AG04450 (cell line): ENCODE measurements at places on chromosomes 12 and 14. TPM values are rescaled to one million over a fixed set of nuclear protein-coding genes. Genes with fewer than 3 reads are reported as not detected.
A peak's percentile ranks its signal among the peaks of the same experiment; 100 is the strongest.

The CLEC6A gene
- polyA plus RNA-seq = not detected in 2 replicates

The RTL1 gene
- not detected in 2 replicates for polyA plus RNA-seq

GRCh38 chr14:98964171-98964570 is 307.8 kb downstream of the BCL11B start:
- DNase-seq = no peak

GRCh38 chr14:49297102-49297501 is 289.1 kb downstream of the RPS29 start:
- DNase-seq = no peak

The IKZF4 gene
- polyA plus RNA-seq = 3.9 and 4.7 TPM in 2 replicates

- no peak for DNase-seq
Measured at GRCh38 chr12:15851045-15851620, 31.1 kb upstream of the STRAP start.

DNA sequence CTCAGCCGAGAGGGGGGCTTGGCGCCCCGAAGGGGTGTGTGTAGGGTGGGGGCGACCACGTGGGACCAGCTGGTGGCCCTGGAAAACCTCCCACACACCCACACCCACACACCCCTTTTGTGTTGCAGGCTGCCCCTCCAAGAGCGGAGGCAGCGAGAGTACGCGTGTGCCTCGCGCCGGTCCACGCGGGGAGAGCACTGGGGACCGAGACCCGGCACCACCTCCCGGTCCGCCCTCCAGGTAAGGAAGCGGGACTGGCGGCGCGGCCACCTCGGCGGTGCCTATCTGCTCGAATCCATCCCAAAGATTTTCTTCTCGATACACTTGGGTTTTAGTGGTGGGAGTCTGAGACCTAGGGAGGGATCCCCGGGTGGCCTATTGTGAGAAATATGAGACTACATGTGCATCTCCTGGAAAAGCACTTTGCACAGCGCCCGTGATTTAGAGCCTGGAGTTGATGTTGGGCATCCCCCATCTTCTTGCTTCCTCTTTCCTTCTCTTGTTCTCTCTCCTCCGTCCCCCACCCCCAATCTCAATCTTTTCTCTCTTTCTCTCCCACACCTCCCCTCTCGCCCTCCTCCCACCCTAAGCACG is 393 bp downstream of the SYT1 start:
- no peak for DNase-seq

The IGF1 gene
- 0.01 and 0.10 TPM in 2 replicates for polyA plus RNA-seq

GRCh38 chr14:92315050-92315805 is 7.7 kb upstream of the SLC24A4 start:
- no peak for DNase-seq

The INSM2 gene
- not detected in 2 replicates for polyA plus RNA-seq

DNA sequence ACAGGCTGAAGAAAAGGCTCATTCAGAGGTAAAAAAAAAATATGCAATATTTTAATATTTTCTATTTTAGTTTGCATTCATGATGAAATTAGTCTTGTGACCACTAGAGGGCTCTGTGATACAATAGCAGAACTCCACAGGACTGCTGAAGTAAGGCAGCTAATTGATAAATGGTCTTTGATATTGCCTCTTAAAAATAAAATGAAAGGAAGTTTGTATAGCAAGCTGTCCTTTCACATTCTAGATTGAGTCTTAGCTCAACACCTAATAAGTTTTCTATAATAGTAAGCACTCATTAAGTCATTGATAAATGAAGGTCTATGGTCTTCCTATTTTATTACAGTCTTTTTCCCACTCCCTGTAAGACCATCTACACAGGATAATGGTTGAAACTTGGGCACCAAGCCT is 315.7 kb downstream of the NAV3 start:
- DNase-seq = peak; percentile 11

GRCh38 chr12:2335109-2335508 is 282.3 kb downstream of the CACNA1C start:
- DNase-seq = no peak

- no peak for DNase-seq
Measured at GRCh38 chr14:84108746-84109457, 1421.0 kb upstream of the FLRT2 start.

The DLST gene
- 148 and 150 TPM in 2 replicates for polyA plus RNA-seq

DNA sequence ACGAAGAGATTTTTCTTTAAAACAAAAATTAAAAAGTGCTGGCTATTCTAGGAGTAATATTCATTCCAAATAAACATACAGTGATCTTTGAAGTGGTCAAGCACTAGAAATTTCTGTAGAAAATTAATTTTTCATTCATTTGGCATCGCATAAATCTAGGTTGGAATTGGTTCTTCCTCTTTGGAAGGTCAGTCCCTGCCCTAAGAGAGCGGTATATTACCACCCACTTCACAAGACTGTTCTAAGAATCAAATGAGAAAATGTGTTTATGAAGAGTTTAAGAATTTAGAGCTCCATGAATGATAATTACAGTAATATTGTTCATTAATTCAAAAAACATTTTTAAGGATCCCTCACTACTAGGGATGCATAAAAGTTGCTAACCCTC is 444 bp upstream of the GEMIN2 start:
- no peak for DNase-seq

The SERPINA4 gene
- not detected in 2 replicates for polyA plus RNA-seq

- DNase-seq = no peak
Measured at GRCh38 chr12:93805736-93806141, 128.6 kb downstream of the CRADD start.

DNA sequence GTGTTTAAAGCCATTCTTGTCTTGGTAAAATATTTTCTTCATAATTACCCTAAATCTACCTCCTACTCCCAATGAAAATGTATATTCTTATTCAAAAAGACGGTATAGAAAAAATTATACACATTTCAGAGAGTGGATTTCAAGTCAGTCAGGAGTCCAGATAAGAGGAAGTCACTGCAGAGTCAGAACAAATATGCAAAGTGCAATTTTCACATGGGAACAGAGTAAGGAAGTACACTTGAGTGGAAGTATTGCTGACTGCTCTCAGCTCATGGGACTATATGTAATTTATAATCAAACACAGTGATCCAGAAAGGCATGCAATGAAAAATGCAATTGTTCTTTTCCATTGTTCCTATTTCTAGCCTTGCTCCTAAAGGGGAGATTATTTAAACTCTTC is 1128.0 kb downstream of the AACS start:
- no peak for DNase-seq

The KCNH3 gene
- polyA plus RNA-seq = 0.01 and 0.11 TPM in 2 replicates

DNA sequence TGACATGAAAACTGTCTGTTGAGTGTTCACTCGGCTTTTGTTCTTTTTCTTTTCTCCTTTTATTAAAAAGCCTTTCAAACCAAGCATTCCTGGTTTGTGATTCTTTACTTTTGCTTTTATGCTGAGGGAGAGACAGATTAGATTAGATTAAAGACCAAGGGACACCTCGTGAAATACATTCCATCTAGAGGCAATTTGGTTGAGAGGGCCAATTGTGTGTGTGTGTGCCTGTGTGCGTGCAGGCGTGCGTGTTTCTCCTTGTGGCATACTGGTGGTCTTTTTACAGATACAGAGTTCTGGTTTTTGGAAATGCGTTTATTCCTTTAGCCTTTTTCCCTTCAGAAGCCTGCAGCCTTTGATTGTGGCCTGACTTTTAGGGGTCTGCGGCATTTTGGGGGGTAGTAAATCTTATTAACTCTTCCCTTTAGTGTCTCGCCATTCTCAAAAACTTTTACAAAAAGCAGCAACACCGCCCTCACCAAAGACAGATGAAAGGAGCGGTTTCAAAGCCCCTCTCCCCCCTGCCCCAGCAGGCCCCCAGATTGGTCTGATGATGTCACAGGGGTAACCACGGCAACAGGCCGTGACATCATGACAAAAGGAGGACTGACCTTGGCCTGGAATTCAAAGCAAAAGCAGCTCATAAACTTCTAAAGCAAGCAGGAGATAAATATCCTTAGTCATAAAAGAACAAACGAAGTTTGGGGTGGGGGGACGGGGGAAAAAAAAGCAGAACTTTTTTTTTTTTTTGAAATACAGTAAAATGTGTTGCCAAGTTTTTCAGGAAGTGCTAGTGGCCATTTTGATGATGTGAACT is 84.1 kb upstream of the TBX3 start:
- DNase-seq = no peak

GRCh38 chr14:49919825-49920659 is 27.2 kb downstream of the ARF6 start:
- no peak for DNase-seq

DNA sequence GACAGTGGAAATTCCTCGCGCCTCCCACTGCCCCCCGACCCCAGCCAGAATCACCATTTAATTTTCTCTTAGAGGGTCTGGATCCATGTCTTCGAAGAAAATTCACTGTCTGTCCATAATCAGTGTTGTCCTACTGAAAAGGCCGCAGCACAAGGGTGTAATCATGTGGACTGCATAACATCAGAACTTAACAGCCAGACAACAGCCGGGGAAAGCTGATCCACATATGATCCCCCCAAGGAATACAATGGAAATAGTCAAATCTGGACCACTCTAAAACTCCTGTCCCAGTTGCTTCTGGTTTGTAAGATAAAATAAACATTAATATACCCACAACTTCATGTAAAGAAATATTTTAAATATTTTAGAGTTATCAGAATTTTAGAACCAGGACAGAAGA is 177.5 kb downstream of the SSPN start:
- no peak for DNase-seq

DNA sequence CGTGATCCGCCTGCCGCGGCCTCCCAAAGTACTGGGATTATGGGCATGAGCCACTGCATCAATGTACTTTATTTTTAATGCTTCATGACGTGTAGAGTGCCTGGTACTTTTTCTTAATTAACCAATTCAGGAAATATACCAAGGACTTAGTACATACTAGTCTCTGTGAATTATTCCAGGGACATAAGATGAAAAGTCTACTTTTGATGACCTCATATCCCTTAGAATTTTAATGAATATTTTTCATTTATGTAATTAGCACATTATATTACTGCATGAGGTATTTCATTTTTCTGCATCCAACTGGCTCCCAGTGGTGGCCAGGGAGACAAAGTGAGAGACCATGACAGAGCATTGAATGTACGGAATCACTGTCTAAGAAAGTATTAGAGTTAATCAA is 577.7 kb upstream of the NOVA1 start:
- no peak for DNase-seq

The ZFHX2 gene
- 0.09 and 0.14 TPM in 2 replicates for polyA plus RNA-seq

- no peak for DNase-seq
Measured at GRCh38 chr12:131415781-131416180, 295.1 kb upstream of the SFSWAP start.

The KRT2 gene
- polyA plus RNA-seq = not detected in 2 replicates

The LHX5 gene
- not detected in 2 replicates for polyA plus RNA-seq

The C12orf60 gene
- polyA plus RNA-seq = 0.57 and 1.0 TPM in 2 replicates

- no peak for DNase-seq
Measured at GRCh38 chr14:35766700-35767082, 42.4 kb downstream of the RALGAPA1 start.

- no peak for DNase-seq
Measured at GRCh38 chr12:116694653-116695463, 43.0 kb downstream of the SPRING1 start.

DNA sequence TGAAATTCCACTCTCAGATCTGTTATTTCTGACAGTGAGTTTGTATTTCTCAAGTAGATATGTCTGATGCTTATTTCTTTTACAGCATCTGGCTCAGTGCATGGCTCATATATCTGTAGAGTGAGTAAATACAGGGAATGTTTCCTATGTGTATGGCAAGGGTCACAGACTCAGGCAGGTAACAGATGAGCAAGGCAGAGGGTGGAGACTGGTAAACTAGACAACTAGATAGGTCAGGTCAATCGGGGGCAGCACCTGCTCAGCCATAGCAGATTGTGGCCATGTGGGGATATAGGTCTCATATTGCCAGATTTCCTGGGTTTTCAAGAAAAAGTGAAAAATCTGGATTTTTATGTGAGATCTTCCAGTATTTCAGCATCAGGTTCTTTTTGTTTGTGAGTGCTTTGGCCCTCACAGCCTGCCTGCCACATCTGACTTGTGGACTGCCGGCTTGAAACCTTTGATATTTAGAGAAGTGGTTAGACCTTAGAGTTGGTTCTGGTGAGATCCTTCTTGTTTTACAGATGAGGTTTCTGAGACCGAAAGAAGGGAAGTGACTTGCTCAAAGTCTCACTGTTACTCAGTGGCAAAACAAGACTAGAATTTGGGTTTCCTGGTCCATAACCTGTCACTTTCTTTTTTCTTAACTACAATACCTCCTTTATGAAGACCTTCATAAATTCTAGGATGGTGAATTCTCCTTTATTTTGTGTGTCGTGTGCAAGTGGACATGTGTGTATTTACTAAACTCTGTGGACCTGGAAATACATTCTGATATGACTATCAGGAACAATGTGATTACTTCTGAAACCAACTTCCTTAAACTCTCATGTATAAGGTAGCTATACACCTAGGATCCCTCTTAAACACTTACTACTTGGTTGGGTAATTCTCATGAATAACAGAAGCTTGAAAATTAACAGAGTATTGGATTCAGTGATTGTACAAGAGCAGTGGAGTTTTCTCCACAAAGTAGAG is 34.4 kb downstream of the PROX2 start:
- DNase-seq = no peak

The SLC6A13 gene
- polyA plus RNA-seq = not detected in 2 replicates

The PMEL gene
- polyA plus RNA-seq = 1.6 and 2.2 TPM in 2 replicates

GRCh38 chr12:110934093-110934852 is 13.9 kb upstream of the MYL2 start:
- no peak for DNase-seq

The SERPINA12 gene
- polyA plus RNA-seq = not detected in 2 replicates

The CLEC4D gene
- not detected in 2 replicates for polyA plus RNA-seq

The AQP2 gene
- polyA plus RNA-seq = not detected in 2 replicates

GRCh38 chr12:31034372-31034771 is 39.3 kb upstream of the DDX11 start:
- no peak for DNase-seq

The ZFYVE21 gene
- 77.5 and 78.6 TPM in 2 replicates for polyA plus RNA-seq

DNA sequence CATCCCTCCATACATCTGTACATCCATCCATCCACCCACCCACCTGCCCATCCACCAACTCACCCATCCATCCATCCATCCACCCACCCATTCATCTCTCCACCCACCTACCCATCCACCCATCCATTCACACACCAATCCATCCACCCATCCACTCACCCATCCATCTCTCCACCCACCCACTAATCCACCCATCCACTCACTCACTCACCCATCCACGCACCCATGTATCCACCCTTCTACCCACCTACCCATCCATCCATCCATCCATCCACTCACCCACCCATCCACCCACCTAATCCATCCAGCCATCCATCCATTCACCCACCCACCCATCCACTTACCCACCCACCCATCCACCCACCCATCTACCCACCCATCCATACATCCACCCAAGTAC is 16.2 kb downstream of the GALNT9 start:
- DNase-seq = no peak

The DAO gene
- polyA plus RNA-seq = not detected in 2 replicates

GRCh38 chr12:124754949-124755800 is 108.5 kb downstream of the SCARB1 start:
- no peak for DNase-seq
